ENCODE measurements at places on chromosomes 1 and 21.
A peak's percentile ranks its signal among the peaks of the same experiment; 100 is the strongest.

GRCh38 chr1:21131200-21131599 is 45.5 kb downstream of the EIF4G3 start:
- no peak for DNase-seq

- DNase-seq: no peak
These were observed 2.7 kb downstream of the SCCPDH start for GRCh38 chr1:246726881-246727280.

DNA sequence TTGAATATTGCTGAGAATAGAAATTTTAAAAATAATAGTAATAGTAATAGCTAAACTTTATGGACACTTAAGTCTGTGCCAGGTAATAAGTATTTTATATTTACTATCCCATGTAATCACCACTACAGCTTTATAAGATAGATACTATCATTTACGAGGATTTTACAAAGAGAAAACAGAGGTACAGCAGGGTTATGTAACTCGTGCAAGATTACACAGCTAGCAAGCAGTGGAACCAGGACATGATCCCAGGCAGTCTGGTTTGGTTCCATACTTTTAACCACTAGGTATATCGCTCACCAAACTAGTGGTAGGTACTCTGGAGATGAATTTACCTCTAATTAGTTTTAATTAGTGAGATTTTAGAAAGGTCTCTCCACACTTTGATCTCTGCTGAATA is 42.5 kb downstream of the SPAG17 start:
- DNase-seq: no peak

GRCh38 chr1:169892927-169893644 is 610 bp downstream of the SCYL3 start:
- DNase-seq: peak; percentile 51

DNA sequence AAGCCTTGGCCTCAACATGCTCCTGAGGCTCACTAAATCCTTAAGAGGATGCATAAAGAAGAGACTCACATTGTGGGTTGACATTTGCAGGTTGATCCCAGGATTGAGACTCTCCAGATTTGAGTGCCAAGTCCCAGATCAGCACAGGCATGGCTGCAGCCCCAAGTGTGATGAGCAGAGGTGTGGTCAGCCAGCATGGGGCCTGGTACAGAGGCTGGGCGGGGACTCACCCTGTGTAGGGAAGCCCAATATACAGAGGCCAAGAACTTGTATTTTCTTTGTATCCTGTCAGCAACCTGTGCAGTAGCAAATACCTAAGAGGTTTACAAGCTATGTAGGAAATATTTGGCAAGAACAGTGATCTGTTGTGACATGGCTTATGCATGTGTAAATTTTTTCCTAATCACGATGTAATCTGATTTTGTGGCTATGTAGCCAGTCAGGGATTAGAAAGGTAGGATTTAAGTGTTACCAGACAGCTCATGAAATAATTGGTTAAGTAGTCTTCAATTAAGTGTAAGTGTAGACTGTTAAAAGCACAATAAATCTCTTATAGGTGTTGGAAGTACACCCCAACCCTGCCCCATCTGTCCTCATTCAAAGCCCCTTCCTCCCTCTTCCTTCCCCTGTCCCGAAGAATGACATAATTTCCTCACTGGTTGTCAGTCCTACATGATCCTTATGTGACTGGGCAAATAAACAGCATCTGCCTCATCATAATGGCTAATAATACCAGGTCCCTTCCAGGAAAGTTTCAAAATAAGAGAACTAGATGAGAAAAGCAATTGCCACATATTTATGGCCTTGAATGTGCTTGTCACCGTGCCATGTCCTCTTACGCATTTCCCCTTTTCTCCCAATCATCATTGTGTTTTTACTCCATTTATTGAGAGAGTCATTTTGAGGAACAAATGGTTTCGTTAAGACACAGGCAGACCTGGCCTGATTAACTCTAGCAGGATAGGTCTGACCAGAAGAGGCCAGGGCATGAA is 120.9 kb downstream of the HLX start:
- no peak for DNase-seq

DNA sequence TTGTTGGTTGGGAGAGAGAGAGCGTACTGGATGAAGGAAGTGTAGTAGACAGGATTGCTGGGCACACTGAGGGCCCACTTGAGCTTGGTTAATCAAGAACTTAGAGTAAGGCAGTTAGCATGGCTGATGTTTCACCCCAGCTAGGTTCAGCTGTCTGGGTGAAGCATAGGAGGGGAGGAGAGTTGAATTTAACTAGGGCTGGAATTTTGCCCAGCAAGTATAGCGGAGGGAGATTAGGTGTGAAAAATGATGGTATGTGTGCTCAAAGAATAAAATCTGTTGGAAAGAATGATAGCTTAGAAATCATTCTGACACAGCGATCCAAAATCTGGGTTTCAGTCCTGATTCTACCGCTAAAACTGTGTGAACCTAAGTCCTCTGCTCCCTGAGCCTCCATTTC is 461.5 kb upstream of the PROX1 start:
- DNase-seq: no peak

GRCh38 chr1:200786788-200787187 is 48.1 kb downstream of the CAMSAP2 start:
- no peak for DNase-seq

- DNase-seq: no peak
These were observed 24.9 kb downstream of the SYT11 start for GRCh38 chr1:155884031-155884960.

DNA sequence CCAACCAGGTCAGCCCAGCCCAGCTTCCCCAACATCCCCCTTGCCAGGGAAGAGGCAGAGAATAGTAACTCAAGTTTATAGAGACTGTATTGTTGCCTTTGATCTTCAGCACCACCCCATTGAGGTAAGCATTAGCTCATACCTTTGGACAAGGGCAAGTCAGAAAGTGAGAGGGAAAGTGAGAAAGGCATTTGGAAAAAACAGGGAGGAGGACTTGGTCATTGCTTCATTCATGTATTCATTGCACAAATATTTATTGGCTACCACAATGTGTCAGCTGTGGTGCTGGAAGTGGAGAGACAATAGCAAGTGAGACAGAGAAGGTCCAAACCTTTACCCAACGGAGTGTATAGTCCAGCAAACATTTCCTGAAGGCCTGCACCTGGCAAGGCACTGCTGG is 561.2 kb downstream of the KIF26B start:
- DNase-seq: no peak

DNA sequence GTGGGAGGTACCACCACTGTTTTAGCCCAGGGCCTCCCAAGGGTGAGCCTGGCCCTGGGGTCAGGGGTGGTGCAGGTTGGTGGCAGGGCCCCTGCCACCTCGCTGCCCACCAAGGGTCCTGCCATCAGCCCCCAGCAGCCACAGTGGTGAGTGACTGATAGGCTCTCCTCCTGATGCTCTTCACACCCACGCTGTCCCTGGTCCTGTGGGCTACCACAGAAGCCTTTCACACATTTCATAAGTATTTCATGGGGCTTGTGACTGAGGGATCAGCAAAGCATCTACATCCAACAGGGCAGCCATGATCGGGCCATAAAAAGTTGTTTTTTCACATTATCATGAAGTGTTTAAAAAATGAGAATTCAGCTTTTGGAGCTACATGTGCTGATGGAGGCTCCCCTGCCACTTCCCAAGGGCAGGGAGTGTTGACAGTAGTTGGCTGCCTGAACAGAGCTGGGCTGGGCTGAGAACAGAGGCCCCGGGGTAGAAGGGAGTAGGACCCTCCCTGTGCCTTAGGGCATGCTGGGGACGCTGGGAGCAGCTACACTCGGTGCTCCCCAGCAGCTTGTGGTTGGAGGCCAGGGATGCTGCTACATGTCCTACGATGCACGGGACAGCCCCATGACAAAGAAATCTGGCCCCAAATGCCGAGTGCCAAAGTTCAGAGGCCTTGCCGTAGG is 73.1 kb upstream of the TMEM51 start:
- no peak for DNase-seq

DNA sequence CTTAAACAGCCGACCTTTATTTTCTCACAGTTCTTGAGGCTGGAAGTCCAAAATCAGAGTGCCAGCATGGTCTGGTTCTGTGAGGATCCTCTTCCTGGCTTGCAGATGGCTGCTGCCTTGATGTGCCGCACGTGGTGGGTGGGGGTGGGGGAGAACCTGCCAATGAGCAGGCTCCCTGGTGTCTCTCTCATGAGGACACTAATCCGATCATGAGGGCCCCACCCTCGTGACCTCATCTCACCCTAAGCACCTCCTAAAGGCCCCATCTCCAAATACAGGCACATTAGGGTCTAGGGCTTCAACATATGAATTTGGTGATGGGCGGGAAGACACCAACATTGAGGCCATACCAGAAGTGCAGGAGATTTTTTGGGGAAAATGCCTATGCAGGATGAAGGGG is 37.8 kb downstream of the ACTN2 start:
- DNase-seq: no peak

DNA sequence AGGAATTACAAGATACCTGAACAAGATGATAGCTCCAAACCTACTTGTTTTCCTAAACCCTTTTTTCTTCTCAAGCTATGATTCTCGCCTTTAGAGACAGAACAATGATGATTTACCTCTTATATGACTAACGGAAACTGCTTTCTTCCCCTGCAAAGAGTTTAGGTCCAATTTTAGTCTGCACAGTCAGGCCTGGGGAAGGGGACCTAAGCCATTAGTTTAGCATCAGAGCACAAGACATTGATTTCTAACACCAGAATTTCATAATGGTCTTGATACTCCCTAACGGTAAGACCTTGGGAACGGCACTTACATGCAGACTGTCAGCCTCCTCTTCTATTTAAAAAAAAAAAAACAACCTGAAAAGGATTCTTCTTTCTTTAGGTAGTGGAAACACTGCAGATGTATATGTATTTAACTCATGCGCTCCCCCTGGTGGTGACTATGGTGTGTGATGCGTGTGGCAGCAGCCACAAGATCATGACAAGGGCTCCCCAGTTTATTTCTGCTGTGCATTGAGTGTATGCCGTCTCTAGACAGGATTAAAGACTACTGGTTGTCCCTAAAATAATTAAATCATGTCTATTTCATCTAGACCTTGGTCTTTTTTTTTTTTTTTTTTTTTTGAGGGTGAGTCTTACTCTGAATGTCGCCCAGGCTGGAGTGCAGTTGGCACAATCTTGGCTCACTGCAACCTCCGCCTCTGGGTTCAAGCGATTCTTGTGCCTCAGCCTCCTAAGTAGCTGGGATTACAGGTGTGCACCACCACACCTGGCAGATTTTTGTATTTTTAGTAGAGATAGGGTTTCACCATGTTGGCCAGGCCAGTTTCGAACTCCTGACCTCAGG is 37.3 kb upstream of the TMEM222 start:
- DNase-seq: peak; percentile 91

DNA sequence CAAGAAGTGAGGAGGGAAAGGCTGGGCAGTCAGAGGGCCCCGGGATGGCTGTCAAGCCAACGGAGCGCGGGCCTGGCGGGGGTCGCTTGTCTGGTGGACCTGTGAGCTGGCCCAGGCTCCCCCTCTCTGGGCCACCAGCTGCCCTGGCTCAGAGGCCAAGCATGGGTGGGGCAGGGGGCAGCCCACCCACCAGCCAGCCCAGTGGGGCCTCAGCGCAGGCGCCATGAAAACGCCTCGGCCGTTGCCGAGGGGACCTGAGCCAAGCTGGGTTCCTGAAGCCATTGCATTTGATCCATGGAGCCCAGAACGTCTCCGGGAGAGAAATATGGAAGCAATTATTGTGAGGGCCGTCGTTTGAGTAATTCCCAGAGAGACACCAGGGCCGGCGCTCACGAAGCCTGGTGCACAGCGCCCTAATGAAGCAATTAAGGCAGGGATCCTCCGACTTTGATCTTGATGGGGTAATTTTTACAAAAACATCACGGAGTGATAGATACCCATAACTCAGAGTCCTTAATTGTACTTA is 90.5 kb upstream of the TTC34 start:
- DNase-seq: no peak

DNA sequence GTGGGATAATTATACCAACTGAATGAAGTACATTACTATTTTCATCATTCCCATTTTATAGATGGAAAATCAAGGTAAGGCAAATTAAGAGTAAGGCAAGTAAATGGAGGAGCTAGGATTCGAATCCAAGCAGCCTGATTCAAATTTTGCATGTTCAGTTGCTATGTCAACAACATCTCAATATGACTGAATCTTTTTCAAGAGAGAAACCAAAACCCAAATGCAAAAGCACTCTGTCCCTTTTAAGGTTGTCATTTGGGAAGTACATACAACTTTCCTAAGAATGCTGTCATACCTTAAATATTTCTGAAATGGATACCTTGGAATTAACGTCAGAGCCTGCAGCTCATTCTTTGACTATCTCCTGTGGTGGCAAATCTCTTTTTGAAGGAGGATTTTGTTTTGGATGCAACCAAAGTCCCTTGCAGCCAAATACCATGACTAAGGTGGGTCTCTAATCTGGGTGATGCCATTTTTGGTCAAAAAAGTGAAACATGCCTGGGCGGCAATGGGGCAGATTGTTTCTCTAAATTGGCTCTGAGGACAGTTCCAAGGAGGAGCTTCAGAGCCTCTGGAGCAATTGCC is 25.4 kb downstream of the ADAMTS1 start:
- DNase-seq: no peak

GRCh38 chr1:8431019-8431418 is 113.1 kb downstream of the SLC45A1 start:
- peak; percentile 10 for DNase-seq

DNA sequence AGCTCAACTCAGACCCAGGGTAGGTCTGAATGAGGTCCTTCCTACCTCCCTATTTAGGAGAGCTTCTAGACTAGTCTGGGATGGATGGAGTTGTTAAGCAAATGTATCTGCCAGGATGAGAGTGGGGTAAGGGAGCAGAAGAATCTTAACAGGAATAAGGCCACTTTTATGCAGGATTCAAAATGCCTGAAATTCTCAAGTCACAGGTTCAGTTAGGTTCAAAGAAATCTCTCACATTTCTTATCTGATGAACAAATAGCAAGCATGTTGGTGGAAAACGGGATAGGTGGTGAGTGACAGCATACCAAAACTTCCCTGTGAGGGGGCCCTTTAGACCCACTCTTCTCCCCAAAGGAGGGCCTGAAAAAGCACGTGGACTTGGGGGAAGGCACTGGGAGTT is 3.0 kb downstream of the SLAMF9 start:
- no peak for DNase-seq

DNA sequence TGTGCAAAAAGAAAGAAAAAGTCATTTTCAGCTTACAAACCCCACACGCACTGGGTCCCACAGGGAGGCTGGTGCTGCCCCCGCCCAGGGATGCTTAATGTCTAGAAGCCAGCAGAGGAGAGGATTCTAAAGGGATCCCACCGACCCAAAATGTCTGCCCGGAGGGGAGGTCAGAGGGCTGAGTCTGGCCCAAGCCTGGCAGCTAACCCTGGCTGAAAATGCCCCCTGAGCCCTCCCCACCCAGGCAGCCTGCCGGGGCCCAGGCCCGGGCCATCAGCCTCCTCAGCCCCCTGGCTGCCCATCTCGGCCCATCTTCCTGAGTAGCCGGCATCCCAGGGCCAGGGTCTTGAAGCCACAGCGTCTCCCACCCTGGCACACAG is 33.5 kb downstream of the ACOT7 start:
- no peak for DNase-seq

GRCh38 chr1:13813398-13814012 is 113.5 kb downstream of the PRDM2 start:
- peak; percentile 70 for DNase-seq

GRCh38 chr1:168825820-168826219 is 96.8 kb upstream of the DPT start:
- DNase-seq: no peak
